ENCODE measurements at places on chromosomes 1 and 21.

DNA sequence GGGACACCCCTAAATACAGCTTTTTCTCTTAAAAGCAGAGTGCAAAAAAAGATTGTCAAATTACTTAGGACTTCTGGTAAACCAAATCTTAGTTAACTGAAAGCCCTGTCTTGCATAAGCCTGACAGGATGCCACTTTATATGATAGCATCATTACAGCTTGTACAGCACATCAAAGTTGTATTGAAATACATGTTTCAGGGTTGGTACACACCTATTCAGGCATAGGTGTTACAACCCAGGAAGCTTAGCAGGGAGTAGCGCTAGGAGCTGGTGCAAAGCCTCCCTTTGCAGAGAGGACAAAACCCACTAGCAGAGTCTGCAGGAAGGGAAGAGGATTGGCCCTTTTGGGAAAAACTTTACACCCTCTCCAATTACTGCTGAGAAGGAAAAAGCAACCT lies 258.9 kb upstream of the SGIP1 start:
- no peak for DNase-seq

DNA sequence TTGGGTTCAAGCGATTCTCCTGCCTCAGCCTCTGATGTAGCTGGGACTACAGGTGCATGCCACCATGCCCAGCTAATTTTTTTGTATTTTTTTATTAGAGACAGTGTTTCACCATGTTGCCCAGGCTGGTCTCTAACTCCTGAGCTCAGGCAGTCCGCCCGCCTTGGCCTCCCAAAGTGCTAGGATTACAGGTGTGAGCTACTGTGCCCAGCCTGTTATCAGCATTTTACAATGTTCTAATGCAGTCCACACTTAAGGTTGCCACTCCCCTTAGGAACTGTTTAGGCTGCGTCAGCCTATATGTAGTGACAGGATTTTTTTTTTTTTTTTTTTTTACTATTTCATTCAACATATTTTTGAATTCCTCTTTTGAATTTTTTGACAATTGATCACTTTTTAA lies 30.2 kb downstream of the AGPAT3 start:
- DNase-seq = no peak

GRCh38 chr21:35543746-35544145 lies 494.6 kb upstream of the RUNX1 start:
- no peak for DNase-seq

- DNase-seq = no peak
Measured at GRCh38 chr21:35854281-35854680, 206.0 kb downstream of the SETD4 start.

GRCh38 chr21:44441041-44441400 lies 14.3 kb upstream of the LRRC3 start:
- no peak for DNase-seq

- peak; percentile 96 for DNase-seq
Measured at GRCh38 chr1:180930687-180931086, 18.0 kb downstream of the KIAA1614 start.

DNA sequence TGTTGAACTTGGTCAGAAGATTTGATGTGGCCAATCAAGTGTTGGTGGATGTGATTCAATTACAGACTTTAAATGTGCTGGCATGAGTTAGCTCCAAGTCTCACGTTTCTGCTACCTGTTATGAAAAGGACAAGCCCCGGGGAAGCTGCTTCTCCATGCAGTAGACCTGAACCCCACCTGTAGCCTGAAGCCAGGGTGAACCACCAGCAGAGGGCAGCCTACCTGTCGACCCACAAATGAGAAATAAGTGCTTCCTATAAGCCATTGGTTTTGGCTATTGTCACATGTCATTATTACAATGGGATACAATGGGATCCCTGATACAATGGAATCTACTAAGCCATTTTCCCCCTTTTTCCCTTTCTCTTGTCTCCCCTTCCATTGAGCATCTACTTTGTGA lies 230.2 kb downstream of the PRDM2 start:
- no peak for DNase-seq
